ENCODE measurements at places on chromosomes 11 and 22.

DNA sequence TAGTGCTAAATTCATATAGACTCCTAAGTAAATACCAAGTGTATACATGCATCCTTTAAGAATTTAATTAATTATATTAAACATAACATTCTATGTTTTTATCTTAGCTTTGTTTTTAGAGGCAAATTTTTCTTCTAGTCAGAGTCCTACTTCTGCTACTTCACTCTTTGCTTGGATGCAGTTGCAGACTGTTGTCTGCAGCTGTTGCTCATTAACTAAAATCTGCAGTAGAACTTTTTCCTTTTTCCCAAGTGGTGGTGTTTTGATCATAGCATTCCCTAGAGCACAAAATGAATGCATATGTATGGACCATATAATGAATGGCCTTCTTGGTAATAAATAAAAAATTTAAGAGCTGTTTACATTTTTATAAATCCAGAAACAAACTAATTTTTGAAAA is 198.3 kb downstream of the CASP12 start:
- no peak for DNase-seq

GRCh38 chr11:12975195-12975594 is 33.9 kb upstream of the RASSF10 start:
- DNase-seq: no peak

GRCh38 chr11:34266090-34266912 is 91.5 kb downstream of the ABTB2 start:
- DNase-seq: no peak

- DNase-seq: no peak
Measured at GRCh38 chr11:118415739-118416068, 14.3 kb downstream of the ATP5MG start.

DNA sequence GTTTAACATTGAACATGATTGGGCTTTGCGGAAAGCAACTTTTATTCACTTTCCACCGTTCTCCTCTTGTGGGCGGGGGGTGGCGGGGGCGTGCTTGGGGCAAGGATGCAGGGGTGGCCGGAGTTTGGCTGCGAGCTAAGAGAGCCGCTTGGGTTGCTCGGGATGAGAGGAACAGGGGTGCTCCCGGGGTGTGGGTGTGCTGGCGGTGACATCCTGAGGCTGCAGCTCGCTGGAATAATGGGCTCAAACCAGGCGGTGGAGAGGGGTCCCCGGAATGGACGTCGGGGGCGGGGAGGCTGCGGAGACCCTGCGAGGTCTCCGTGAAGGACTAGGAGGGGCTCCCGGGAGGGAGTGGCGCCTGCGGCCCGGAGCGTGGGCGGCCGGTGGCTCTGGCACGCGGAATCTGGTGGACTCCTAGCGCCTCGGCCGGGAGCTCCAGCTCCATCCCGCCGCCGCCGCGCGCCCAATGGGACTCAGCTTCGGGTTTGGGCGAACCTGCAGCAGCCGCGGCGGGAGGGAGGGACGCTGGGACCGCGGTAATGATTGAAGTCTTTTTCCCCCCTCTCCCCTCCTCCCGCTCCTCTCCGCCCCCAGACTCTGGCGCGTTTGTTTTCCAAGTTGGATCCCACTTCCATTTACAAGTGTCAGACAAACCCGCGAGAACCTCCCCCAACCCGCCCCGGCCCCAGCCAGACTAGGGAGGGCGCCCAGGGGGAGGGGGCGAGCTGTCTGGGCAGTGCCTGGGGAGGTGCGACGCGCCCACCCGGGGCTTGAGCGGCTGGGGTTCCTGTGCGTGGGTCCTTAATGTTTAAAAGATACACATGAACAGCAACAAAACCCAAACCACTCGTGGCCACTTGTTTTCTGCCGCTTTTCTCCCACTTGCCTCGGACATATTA is 2.0 kb downstream of the FAT3 start:
- DNase-seq: peak; percentile 5

DNA sequence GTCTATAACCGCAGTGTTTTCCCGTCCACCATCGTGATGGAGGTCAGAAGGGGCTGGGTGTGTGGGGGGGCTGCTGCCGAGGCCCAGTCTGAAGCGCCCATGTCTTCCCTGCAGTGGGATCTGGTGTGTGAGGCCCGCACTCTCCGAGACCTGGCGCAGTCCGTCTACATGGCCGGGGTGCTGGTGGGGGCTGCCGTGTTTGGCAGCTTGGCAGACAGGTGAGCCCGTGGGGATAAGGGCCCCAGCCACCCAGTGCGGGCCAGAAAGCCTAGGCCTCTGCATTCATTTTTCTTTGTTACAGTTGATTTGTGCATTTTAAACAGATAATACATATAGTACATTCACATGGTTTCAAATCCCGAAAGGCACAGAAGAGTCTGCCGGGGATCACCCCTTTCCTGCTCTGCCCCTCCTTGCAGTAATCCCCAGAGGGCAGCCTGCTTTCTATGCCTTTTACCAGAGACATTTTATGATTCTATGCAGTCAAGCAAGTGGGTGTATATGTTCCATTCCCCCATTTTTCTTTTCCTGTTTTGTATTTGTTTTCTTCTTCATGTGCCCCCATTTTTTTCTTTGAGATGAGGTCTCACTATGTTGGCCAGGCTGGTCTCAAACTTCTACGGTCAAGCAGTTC is 32.6 kb downstream of the CAPN1 start:
- no peak for DNase-seq

- DNase-seq: no peak
Measured at GRCh38 chr11:130102301-130103249, 32.9 kb downstream of the APLP2 start.

DNA sequence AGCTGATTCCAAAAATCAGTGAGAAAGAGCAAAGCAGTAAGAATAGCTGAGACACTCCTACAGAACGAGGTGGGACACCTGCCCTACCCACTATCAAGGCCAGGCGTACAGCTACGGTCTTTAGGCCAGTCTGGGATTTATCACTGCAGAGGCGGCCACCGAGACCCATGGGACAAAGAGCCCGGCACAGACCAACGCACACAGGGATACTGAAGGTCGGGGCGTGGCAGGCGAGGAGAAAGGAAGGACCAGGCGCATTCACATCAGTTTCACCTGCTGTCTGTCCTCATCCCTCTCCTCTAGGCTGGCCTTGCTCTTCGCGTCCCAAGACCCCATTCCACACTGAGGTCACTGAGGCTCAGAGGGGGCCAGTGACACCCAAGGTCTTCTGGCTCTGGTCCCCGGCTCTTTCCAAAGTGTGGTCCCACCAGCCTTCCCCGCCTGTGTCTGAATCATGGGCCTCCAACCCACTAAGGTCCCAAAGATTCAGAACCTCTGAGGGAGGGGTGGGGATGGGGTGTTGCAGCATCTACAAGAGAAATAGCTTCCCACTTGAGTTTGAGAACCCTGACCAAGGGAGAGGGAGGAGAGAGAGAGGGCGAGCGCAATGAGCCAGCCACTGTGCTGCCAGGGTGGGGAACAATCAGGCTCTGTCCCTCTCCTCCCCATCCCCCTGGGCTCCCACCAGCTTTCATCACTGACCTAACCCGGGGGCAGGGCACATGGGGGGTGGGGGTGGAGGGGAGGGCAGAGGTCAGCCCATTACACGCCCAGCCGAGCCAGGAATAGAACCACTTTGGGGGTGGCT is 7.2 kb upstream of the PICK1 start:
- no peak for DNase-seq

DNA sequence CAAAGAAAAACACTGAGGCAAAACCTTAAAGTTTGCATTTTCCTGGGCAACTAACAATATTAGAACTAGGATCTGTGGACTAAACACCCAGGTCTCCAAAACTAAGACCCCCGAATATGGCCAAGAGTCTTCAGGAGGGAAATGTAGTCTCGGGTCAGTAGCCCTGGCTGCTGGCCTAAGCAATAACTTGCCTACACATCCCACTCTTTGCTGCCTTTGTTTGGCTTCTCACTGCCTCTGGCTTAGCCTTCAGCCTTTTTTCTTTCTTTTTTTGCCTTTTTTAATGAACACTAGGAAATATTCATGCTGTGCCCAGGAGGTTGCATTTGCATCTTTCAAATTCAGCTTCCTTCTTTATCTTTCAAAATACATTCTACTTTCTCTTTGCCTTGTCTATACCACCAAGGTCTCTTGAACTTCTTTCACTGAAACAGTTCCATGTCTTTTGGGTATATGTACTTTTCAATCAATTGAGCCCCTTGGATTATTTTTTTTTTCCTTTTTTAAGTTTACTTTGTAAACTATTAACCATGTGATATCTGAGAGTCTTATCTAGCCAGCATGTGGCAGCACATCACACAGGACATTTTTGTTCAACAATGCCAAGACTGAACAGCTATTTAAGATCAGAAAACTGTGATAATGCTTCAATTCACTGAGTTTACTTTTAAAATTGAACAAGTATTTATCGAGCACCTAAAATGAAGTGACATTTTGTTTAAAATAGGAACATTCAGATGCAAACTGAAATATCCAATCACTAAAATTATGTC is 165.0 kb upstream of the TRPC6 start:
- DNase-seq: no peak

DNA sequence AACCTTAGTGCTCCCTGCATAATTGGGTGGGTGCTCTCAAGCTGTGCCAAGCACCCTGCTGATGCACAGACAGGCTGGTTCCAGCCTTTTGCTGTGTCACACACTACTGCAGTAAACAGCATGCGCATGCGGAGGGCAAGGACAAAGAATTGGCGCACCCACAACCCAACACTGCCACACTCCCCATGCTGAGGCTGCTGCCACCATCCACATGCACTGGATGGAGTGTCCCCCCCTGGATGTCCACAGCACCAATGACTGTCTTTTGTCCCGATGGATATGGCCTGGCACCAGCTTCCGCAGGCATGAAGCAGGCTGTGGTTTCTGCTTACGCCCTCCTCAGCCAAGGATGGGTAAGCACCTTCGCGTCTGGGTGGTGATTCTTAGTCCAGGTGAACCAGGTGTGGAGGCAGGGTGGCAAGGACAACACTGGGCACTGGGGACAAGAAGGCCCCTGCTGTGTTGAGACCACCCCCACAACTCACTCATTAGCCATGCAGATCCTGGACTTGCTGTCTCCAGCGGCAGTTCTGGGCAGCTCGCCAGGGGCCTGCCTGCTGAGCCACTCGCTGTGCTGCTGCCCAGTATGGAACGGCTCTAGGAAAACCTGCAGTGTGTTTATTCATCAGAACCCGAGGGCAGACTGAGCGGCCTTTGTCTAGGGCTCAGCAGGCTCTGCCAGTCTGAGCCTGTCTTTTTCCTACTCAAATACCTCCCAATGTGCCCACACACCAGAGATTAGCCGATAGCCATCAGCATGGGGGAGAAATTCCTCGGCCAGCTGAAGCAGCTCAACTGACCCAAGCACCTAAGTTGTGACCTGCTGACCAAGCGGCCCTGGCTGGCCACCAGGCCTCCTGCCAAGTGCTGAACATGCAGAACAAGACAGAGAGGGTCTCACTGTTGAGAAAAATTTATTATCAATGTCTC is 8.2 kb upstream of the NAP1L4 start:
- DNase-seq: no peak

DNA sequence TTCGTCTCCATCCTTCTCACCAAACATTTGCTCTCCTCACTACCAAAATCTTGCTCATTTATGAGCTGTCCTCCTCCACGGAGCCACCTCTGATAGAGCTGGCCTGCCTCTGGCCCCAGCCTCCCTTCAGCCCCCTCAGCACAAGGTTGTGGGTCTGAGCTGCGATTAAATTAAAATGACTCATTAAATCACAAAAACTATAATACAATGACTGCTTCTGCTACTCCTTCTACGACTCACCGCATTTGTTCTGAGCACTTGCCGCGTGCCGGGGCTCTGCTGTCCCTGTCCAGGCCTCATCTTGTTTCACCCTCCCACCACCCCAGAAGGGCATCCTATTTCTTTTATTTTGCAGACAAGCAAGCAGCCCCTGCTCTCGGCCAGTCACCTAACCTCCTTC is 49.2 kb upstream of the TIMP3 start:
- DNase-seq: no peak

DNA sequence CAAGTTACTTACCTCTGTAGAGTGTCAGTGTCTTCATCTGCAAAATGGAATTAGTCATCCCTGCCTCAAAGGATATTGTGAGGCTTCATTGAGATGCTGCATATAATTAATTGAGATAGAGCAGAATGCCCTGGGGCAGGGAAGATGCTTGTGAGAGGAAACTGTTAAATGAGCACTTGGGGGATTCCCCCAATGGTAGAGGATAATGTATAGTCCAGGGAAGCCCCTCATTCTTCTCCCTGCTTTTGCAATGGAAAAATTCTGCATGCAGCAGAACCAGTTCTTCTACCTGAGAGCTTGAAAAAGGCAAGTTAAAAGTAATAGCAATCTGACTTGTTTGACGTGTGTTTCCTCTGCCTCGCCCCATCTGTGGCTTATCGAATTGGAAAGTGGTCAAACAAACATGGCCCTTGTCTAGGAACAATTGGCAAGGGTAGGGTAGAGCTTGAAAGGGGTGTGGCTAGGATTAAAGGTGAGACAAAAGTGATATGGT is 90.9 kb downstream of the NAV2 start:
- DNase-seq: no peak

GRCh38 chr22:23020659-23021293 is 49.5 kb upstream of the GNAZ start:
- no peak for DNase-seq

DNA sequence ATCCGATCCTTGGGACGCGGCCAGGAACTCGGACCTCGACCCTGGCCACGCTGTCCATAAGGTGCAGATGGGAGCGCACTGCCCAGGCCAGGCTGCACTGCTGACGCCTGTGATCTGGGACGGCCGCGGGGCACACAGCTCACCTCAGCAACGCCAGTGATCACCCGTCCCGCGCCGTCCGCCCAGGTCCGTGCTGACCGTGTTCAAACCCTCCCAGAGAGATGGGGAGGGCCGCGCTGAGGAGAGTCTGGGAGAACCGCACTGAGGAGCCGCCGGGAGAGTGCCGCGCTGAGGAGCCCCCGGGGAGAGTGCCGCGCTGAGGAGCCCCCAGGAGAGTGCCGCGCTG is 636 bp downstream of the KCNQ1OT1 start:
- DNase-seq: no peak

- DNase-seq: no peak
Measured at GRCh38 chr11:121304759-121305158, 12.2 kb downstream of the SC5D start.

DNA sequence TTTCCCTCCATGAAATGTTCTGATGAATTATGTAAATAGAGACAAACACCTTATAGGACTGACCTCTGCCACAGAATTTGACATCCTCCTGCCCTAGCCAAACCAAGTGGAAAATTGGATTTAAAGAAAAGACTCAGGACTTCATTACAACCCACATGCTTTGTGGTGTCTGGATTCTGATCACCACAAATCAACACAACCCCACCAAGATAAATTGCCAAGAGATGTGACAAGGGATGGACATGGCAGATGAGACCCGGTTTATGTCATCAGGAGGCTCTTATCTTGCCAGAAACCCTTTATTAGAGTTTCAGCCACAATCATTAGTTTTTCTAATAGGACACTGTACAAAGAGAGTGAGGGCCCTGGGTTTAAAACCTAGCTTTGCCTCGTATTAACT is 57.9 kb upstream of the SLC6A5 start:
- DNase-seq: no peak

DNA sequence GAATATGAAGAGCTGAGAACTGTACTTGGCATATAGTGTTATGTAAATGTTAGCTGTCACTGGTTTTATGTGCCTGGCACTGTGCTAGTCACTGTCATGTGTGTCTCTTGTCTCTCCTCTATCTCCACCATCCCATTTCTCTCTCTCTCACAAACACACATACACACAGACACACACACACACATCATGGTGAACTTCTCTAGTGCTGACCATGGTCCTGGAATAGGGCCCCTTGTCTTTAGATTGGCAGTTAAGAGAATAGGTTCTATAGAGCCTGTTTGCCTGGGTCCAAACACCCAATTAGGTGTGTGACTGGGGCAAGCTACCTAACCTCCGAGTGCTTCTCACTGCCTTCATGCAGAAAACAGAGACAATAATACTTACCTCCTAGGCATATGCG is 109.7 kb upstream of the NARS2 start:
- no peak for DNase-seq

GRCh38 chr11:15911377-15912044 is 444.8 kb downstream of the SOX6 start:
- DNase-seq: no peak
